ENCODE measurements at places on chromosomes 1 and 21. TPM values are rescaled to one million over a fixed set of nuclear protein-coding genes. Genes with fewer than 3 reads are reported as not detected.

GRCh38 chr21:14901482-14901958, 163.3 kb downstream of the NRIP1 start:
- no peak for DNase-seq

DNA sequence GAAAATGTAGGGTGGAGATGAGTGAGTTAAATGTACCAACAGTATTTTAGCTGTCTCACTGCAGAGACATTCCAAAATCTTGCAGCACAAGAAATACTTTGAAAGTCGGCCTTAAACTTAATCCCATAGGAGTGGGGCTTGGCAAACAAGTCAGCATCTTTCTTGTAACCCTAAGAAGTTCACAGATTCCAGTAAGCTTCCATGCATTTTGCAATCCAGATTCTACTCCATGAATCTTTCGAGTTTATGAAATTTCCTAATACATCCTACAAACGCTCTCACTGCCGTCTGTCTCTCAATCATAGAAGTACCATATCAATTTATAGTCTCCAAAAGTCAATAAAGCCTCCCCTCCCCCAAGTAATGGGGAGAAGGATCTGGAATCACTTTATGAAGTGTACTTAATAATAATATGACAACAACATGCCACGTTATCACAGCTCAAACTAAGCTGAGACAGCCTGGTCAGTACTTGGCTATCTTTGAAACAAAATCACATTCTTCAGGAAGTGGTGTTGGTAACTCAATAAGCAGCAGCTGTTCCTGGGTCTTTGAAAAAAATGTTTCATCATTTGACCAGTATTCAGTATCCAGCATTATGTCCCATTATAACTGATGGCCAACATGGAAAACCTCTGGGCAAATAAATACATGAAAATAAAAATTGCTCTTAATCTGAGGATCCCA, 317.4 kb upstream of the RUNX1 start:
- DNase-seq = peak; percentile 15

DNA sequence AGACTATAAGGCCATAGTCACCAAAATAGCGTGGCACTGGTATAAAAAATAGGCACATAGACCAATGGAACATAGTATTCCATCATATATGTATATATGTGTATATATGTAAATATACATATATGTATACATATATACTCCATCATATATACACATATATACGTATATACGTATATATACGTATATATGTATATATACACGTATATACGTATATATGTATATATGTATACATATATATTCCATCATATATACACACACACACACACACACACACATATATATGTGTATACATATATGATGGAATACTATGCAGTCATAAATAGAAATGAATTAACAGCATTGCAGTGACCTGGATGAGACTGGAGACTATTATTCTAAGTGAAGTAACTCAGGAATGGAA, 204.6 kb downstream of the LTN1 start:
- DNase-seq = no peak

- no peak for DNase-seq
Observed at GRCh38 chr21:25331286-25331685, 276.0 kb downstream of the MRPL39 start.

DNA sequence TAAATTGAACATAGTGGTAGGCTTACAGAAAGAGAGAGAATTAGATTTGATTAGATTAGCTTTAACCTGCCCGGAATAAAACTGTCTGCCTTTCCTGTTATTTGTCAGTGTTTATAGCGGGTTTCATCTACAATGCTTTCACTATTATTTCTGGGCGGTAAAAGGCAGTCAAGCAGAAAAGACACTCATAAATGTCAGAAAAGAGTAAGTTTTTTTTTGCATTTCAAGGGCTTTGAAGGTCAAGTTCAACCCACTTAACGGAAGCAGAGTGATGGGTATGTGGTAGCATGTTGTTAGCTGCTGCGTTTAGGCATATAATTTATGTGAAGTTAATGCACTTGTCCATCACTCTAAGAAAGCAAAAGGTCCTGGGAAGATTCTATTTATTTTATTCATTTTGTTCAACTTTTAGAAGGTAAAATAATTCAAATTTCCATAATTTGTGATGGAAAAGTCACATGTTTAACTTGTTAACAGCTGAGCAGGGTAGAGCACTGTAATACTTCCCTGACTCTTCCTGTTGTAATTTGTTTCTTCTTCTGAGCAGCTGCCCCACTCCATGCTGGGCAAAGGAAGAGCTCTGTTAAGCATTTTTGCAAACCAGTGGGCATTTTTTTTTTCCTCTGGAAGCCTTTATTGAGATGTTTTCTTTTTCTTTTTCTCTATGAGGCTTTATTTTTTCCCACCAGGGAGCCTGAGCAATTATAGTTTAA, 220.1 kb downstream of the ST6GALNAC3 start:
- no peak for DNase-seq

- peak; percentile 55 for DNase-seq
Observed at GRCh38 chr1:190739926-190740325, 262.3 kb upstream of the BRINP3 start.

- DNase-seq = no peak
Observed at GRCh38 chr1:91736715-91737615, 149.0 kb downstream of the TGFBR3 start.

OR2AK2 gene
- polyA plus RNA-seq = not detected

MIXL1 gene
- 1.1 TPM for polyA plus RNA-seq

RIT1 gene
- polyA plus RNA-seq = 48.8 TPM
